ENCODE measurements at places on chromosomes 3 and 15.

GRCh38 chr15:93037820-93038705, 50.9 kb downstream of the RGMA start:
- no peak for DNase-seq

- DNase-seq = no peak
Measured at GRCh38 chr3:30231277-30232141, 374.9 kb upstream of the TGFBR2 start.

DNA sequence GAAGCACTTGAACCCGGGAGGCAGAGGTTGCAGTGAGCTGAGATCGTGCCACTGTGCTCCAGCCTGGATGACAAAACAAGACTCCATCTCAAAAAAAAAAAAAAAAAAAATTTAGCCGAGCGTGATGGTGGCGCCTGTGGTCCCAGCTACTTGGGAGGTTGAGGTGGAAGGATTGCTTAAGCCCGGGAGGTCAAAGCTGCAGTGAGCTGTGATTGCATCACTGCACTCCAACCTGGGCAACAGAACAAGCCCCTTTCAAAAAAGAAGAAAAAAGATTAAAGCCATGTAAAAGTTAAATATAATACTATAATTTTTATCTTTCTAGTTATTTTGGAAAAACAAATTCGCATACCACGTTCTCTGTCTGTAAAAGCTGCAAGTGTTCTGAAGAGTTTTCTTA, 61.9 kb upstream of the SKIL start:
- no peak for DNase-seq

DNA sequence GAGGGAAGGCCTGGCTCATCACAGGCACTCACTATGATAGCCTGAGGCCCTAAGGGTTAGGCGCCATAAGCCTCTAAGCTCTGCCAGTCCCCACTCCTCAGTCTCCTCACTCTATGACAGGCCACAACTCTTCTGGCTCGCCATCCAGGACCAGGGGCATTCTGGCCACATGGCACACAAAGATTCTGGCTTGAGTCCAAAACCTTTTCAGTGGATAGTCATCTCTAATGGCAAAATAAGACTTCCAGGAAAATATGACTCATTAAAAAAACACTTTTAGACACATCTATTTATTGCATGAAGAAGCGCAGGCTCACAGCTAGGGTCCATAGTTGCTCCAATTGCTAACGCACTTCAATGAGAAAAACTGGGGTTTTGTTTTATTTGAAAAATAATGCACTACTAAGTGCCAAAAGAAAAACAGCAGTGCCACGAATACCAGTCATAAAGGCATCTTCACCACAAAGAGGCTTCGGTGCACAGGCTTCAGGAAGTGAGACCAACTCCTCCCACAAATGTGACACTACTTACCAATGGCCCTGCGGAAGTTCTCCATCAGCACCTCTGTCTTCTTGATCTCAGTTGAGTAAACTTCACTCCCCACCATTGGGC, 11.1 kb downstream of the RUVBL1 start:
- no peak for DNase-seq

DNA sequence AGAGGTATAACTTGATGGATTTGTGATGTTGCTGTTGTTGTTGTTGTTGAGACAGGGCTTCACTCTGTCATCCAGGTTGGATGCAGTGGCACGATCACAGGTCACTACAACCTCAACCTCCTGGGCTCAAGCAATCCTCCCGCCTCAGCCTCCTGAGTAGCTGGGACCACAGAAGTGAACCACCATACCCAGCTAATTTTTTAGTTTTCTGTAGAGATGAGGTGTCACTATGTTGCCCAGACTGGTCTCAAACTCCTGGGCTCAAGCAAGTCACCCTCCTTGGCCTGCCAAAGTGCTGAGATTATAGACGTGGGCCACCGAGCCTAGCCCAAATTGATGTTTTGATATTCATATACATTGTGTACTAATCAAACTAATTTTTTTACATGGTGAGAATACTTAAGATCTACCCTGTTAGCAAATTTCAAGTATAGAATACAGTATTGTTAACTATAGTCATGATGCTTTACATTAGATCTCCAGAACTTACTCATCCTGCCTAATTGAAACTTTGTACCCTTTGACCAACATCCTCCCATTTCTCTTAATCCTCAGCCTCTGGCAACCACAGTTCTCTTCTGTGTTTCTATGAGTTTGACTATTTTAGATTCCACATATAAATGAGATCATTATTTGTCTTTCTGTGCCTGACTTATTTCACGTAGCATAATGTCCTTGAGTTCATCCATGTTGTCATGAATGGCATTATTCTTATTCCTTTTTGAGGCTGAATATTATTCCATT, 23.2 kb downstream of the LMCD1 start:
- DNase-seq = no peak

GRCh38 chr3:28726840-28727239, 378.2 kb upstream of the AZI2 start:
- DNase-seq = no peak

DNA sequence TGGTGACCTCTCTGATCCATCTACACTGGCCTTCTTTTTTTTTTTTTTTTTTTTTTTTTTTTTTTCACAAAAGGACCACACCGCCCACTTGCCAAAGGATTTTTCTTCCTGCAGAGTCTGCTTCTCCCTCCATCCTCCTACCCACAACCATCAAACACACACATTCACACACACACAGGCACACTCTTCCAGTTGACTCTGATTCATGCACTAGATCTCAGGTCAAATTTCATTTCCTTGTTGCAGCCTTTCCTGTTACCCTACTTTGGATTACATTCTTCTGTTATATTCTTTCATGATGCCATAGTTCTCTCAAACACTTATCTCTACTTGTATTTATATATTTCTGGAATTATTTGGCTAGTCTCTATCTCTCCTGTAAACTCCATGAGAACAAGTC, 133.9 kb downstream of the STAC start:
- no peak for DNase-seq

GRCh38 chr3:26560081-26560480, 62.5 kb upstream of the LRRC3B start:
- DNase-seq = no peak

DNA sequence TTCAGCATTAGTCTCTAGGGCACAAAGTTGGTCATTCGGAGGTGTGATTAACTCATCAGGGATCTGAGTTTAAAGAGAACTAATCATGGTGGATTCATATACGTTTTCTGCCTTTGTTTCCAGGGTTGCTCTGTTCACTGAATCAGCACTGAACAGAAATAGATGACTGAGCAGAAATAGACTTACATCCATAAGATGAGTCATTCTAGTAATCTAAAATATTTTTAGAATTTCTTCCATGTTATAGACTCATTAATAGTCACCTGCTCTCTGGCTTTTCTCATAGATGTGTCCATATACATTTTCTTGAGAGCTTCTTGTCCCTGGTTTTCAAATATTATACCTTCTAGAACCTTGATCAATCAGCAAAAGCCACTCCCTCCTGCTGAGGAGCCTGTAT, 837.6 kb upstream of the DPPA4 start:
- no peak for DNase-seq

DNA sequence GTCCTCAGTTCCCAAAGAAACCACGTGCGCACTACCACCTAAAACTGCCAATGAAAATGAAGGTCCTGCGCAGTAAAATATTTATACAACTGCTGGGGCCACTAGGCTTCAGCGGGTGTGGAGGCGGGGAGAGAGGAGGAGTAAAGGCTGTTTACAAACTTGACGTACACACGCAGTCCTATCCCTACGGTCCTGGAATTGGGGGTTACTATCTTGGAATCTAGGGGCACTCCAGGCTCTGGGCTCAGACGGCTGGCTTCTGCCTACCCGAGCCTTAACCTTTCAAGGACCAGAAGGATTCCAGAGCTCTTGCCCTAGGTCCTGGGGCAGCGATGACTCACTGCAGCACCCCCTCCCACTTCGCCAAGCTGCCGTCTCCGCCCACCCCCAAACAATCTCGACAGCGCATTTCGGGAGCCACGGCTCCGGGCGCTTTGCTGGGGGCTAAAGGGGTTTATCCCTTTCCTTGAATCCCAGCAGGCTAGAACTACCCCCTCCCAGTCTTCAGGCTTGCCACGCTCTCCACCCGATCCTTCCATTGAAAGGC, 3.0 kb downstream of the ADAMTS9 start:
- DNase-seq = no peak

GRCh38 chr15:81962482-81962881, 83.3 kb downstream of the MEX3B start:
- no peak for DNase-seq

GRCh38 chr3:78035131-78035641, 995.3 kb downstream of the ROBO2 start:
- DNase-seq = no peak

GRCh38 chr3:29279806-29280205, 1.1 kb upstream of the RBMS3 start:
- DNase-seq = no peak

DNA sequence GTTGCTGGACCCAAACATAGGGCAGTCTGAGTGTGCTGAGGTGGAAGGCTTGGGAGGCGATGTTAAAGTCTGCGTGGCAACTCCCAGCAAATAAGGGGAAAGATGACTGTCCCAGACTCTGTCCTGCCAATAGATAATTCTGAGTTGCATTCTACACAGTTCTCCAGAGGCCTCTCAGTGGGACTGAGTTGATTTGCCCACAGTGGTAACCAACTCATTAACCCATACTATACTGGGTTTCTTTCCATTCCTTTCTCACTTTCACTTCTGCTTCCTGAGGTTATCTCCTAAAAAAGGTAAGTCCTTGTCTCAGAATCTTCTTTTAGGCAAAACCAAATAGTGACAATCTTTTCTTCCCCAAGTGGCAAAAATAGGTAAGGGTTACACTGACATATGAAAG, 549.9 kb upstream of the DPPA4 start:
- no peak for DNase-seq

GRCh38 chr3:187828579-187829452, 83.5 kb upstream of the BCL6 start:
- no peak for DNase-seq

- no peak for DNase-seq
Measured at GRCh38 chr3:16239780-16240179, 25.0 kb downstream of the DPH3 start.

DNA sequence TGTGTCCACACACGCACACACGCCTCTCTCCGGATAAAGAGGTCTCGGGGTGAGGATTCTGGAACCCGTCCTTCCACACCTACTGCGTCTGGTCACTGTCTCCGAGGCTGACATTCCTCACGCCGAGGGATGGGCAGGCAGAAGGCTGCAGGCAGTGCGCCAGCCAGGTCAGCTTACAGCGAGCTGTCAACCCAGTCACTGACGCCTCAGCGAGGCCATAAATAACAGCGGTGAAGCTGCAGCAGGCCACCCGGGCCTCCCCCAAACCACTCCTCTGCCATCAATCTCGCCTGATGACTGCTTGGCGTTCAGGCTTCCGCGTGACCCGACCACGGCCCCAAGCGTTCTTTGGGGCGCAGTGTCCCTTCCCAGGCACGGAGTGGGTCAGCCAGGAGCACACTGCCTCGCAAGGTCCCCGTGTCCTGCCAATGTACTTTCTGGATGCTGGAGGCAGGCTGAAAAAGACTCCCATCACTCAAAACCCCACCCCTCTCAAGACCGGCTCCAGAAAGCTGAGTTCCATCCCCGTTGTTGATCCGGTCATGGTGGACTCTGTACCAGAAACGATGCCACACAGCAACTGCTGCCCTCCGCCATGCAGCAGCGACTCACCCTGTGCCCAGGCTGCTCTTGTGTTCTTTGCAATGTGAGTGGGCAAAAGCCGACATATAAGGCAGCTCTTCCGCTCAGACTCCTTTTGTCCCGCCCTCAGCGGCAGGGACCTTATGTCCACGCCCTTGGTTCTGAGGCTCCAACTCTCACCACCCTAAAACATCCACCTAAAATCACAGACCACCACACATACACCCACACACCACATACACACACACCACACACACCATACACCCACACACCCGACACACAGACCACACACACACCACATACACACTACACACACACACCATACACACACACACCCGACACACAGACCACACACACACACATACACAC, 27.1 kb downstream of the CPN2 start:
- no peak for DNase-seq

DNA sequence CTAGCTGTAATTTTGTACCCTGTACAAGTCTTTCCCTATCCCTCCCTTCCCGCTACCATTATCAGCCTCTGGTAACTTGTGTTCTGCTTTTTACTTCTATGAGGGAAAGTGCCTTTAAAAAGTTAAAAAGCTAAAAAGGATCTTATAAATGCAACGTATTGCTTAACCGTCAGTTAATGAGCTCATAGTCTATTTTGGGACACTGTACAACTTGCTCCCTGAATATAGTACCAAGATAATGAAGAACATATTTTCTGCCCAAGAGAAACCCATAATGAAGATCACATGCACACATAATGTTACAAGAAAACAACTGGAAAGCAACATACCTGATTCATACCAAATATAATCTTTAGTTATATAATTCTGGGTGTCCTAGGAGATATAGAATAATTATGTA, 22.6 kb downstream of the ZIC1 start:
- DNase-seq = no peak
